ENCODE measurements at places on chromosomes 7 and 10. TPM values are rescaled to one million over a fixed set of nuclear protein-coding genes. Genes with fewer than 3 reads are reported as not detected.

Gene ASAH2
- 0.17 TPM for total RNA-seq

Gene HECW1
- total RNA-seq, result 3.1 TPM

Gene HOXA13
- total RNA-seq, result under 0.01 TPM

Gene CALML3
- not detected for total RNA-seq

Gene CPVL
- 18.2 TPM for total RNA-seq

Gene KCNIP2
- total RNA-seq, result not detected

Gene CACNA2D1
- 15.0 TPM for total RNA-seq

Gene SPDYE3
- 0.05 TPM for total RNA-seq

Gene FOXI2
- total RNA-seq, result not detected

Gene PILRA
- total RNA-seq, result 2.0 TPM

Gene RAB19
- 3.5 TPM for total RNA-seq

Gene STEAP1B
- total RNA-seq, result 2.0 TPM

Gene FZD8
- total RNA-seq, result 8.9 TPM

Gene NAT16
- total RNA-seq, result not detected

Gene NUTM2B
- not detected for total RNA-seq

Gene NPY
- total RNA-seq, result not detected

Gene IGFBP1
- 0.17 TPM for total RNA-seq

Gene ITIH5
- total RNA-seq, result 11.1 TPM

Gene SFTPA1
- not detected for total RNA-seq

Gene DEPP1
- total RNA-seq, result 11.3 TPM

Gene SPDYE9
- total RNA-seq, result not detected

Gene NUTM2E
- total RNA-seq, result not detected

Gene ADRB1
- total RNA-seq, result not detected

Gene CACNB2
- not detected for total RNA-seq

Gene DRGX
- total RNA-seq, result not detected

Gene GBX1
- not detected for total RNA-seq

Gene SMKR1
- total RNA-seq, result 1.0 TPM

Gene BTBD16
- not detected for total RNA-seq

Gene PRF1
- total RNA-seq, result not detected

Gene ZNF425
- 3.6 TPM for total RNA-seq

Gene PLXDC2
- total RNA-seq, result 7.8 TPM

Gene IRF5
- 7.7 TPM for total RNA-seq

Gene PHKG1
- not detected for total RNA-seq

Gene AKR1C1
- total RNA-seq, result 5.5 TPM

Gene NPFFR1
- total RNA-seq, result not detected

Gene NANOS1
- 2.5 TPM for total RNA-seq

Gene LBX1
- total RNA-seq, result not detected

Gene SEC31B
- total RNA-seq, result 3.5 TPM

Gene FGL2
- 1.0 TPM for total RNA-seq

Gene TLL2
- 14.1 TPM for total RNA-seq

Gene ZNF786
- 6.4 TPM for total RNA-seq

Gene LRRN3
- under 0.01 TPM for total RNA-seq

Gene FASTK
- total RNA-seq, result 59.3 TPM

Gene MMP21
- not detected for total RNA-seq

Gene AGAP3
- 36.3 TPM for total RNA-seq

Gene SPDYE1
- not detected for total RNA-seq

Gene LLCFC1
- not detected for total RNA-seq

Measured in renal cortical epithelial cell (primary cell).